Activated CD8-positive, alpha-beta memory T cell treated with anti-CD3 and anti-CD28 coated beads for 24 hours (primary cell): ENCODE measurements at places on chromosomes 2 and 18.
A peak's percentile ranks its signal among the peaks of the same experiment; 100 is the strongest.

GRCh38 chr18:13287372-13287771 lies 68.8 kb downstream of the LDLRAD4 start:
- DNase-seq = no peak

GRCh38 chr2:165888171-165888570 lies 65.4 kb downstream of the TTC21B start:
- DNase-seq = no peak

DNA sequence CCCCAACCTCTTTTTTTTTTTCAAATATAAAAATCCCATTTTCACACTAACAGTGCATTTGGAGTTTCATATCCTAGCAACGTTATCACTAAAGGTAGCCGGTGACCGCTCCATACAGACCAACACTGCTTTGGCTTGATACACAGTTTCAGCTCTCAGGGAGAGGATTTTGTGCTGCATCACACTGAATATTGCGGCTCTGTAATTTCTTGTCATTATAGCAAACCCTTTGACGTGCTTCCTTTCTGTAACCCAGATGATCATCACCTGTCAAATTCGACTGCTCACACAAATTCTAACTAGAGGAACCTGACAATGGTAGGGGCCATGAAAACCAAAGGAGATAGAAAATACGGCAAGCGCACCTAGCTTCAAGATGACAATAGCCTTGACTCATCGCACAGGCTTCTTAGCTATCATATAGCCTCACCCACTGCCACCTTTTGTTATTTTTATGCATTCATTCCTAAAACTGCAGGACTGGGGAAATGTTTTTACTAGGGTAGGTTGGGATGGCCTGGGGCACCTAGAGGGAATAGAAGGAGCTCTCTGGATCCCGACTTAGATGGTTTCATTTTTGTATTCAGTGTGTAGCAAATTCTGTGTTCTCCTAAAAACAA lies 582.9 kb upstream of the PIK3C3 start:
- DNase-seq = no peak

GRCh38 chr18:70413455-70413854 lies 124.6 kb downstream of the SOCS6 start:
- DNase-seq = no peak

GRCh38 chr2:182971820-182972547 lies 66.3 kb downstream of the NCKAP1 start:
- DNase-seq = no peak

GRCh38 chr18:54968807-54969206 lies 9.5 kb upstream of the CCDC68 start:
- no peak for DNase-seq

DNA sequence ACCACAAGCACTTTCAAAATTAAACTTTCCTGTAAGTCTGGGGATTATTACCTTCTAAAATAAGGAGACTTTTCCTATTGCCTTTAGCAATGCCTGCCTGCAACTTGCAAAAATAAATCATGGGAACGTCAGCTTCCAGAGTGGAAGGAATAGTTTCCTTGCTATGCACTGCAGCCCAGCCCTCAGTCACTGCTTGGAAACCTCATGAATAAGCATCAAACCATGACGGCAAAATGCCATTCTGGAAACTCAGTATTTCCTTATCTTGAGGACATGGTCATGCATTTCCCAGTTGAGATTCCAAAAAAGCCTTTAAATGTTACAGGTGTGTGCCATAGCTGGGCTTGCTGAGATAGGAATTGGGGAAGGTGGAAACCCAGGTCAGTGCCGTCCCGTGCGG lies 84.2 kb upstream of the OTOS start:
- DNase-seq = peak; percentile 9
